ENCODE measurements at places on chromosomes 1 and 21. TPM values are rescaled to one million over a fixed set of nuclear protein-coding genes. Genes with fewer than 3 reads are reported as not detected.

SDF4 gene
- total RNA-seq, result 93.8 TPM

KIFAP3 gene
- 19.6 TPM for total RNA-seq

- H3K4me3 ChIP-seq, result no peak overlapping the region
- H3K27ac ChIP-seq, result no peak overlapping the region
- H3K36me3 ChIP-seq, result no peaks in the 10 kb centered on the region
- no peak for DNase-seq
- H3K4me1 ChIP-seq, result peaks cover 3% of the 10 kb centered on the region
These were observed 40.2 kb downstream of the ADAMTS1 start for GRCh38 chr21:26804895-26805609.

- peak overlapping the region; percentile 77 for H3K27ac ChIP-seq
- H3K36me3 ChIP-seq, result peaks cover 4% of the 10 kb centered on the region
- no peak for DNase-seq
These were observed 250.1 kb downstream of the KAZN start for GRCh38 chr1:14848625-14849024.

DNA sequence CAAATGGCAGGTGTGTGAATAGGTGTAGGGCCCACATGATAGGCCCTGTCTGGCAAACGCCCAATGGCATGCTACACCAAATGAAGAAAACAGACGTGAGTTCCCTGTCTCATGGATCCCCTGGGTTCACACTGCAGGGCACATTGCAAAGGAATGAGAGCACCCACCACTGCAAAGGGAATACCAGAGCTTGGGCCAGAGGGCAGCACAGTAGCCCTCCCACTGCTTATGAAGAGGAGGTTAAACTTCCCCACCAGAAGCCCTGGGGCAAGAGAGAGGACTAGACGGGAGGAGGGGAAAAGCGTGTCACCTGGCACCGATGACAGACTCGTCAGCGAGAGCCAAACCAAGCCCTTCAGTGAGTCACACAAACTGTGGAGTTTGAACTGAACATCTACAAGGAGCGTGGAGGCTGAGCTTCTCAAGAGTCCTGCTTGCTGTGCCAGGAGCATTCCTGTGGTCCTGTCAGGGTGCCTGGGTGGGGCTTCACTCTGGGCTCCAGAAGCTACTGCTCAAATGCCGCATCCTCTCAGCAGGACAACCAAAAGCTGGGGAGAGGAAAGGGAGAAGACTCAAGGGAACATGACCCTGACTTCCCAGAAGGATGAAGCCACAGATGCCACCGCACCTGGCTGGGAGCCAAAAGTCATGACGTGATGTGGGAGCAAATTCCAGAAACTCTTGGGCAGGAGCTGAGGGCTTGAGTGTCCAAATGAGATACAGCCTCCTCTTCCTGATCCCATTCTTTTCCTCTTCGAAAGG, 61.1 kb downstream of the TOMM20 start:
- no peak overlapping the region for H3K27ac ChIP-seq
- no peak overlapping the region for H3K4me3 ChIP-seq
- DNase-seq, result no peak
- H3K4me1 ChIP-seq, result peaks cover 26% of the 10 kb centered on the region
- no peaks in the 10 kb centered on the region for H3K27me3 ChIP-seq

GRCh38 chr21:36654796-36655325, 44.1 kb upstream of the SIM2 start:
- peaks cover 2% of the 10 kb centered on the region for H3K36me3 ChIP-seq
- no peak for DNase-seq
- no peak overlapping the region for H3K27ac ChIP-seq
- H3K4me3 ChIP-seq, result no peak overlapping the region

IGSF3 gene
- total RNA-seq, result 27.2 TPM

DNA sequence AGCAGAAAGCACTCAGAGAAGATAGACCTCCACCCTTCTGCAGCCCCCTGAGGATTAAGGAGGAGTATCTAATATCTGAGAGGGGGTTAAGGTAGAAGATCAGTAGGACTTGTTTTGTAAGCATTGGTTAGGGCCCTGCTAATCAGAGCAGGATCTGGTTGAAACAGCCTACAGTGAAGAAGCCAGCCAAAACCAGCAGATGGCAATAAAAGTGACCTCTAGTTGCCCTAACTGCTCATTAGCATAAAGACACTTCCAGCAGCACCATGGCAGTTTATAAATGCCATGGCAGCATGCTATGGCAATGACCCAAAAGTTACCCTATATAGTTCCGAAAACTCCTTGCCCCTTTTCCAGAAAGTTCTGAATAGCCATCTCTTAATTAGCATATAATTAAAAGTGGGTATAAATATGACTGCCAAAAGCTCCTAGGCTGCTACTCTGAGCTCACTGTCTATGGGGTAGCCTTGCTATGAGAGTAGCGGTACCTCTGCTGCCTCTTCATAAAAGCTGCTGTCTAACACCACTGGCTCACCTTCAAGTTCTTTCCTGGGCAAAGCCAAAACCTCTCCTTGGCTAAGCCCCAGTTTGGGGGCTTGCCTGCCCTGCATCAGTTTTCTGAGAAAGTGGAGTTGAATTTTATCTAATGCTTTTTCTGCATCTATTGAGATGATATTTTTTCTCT, 254.2 kb downstream of the PAPPA2 start:
- H3K27me3 ChIP-seq, result no peaks in the 10 kb centered on the region
- H3K4me1 ChIP-seq, result no peaks in the 10 kb centered on the region
- no peak overlapping the region for H3K4me3 ChIP-seq
- H3K27ac ChIP-seq, result no peak overlapping the region

NOS1AP gene
- total RNA-seq, result 7.0 TPM

SGIP1 gene
- total RNA-seq, result 5.3 TPM

GRCh38 chr1:33867684-33868083, 3.8 kb downstream of the HMGB4 start:
- peaks cover 8% of the 10 kb centered on the region for H3K4me1 ChIP-seq
- DNase-seq, result no peak
- no peak overlapping the region for H3K27ac ChIP-seq
- H3K27me3 ChIP-seq, result no peaks in the 10 kb centered on the region

DNA sequence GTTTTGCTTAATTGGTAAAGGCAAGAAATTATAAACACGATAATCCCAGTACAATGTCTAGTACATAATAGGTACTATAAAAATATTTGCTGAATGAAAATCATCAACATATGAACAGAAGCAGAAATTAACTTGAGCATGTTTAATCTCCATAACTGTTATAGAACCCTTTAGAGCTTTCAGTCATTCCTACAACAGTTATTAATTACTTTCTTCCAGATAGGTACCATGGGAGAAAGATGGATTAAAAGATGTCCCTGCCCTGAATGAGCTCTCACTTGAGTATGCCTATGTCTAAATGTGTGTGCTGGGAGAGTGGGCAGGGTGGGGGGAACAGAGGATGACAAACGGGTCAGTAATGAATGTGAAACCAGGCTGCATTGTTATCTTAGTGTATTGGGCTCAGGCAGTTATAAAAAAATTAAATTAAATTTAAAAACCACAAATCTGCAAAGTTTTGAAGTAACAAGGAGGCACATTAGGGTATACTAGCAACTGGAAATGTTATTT, 2.4 kb downstream of the EPS15 start:
- H3K4me3 ChIP-seq, result peak overlapping the region; percentile 68
- H3K4me1 ChIP-seq, result peaks cover 23% of the 10 kb centered on the region
- H3K36me3 ChIP-seq, result no peaks in the 10 kb centered on the region
- H3K27ac ChIP-seq, result no peak overlapping the region
- DNase-seq, result no peak

GRCh38 chr21:44949161-44949778, 9.4 kb downstream of the SLX9 start:
- no peak overlapping the region for H3K27ac ChIP-seq
- no peak for DNase-seq
- no peak overlapping the region for H3K4me3 ChIP-seq
- H3K36me3 ChIP-seq, result no peaks in the 10 kb centered on the region
- no peaks in the 10 kb centered on the region for H3K27me3 ChIP-seq

DNA sequence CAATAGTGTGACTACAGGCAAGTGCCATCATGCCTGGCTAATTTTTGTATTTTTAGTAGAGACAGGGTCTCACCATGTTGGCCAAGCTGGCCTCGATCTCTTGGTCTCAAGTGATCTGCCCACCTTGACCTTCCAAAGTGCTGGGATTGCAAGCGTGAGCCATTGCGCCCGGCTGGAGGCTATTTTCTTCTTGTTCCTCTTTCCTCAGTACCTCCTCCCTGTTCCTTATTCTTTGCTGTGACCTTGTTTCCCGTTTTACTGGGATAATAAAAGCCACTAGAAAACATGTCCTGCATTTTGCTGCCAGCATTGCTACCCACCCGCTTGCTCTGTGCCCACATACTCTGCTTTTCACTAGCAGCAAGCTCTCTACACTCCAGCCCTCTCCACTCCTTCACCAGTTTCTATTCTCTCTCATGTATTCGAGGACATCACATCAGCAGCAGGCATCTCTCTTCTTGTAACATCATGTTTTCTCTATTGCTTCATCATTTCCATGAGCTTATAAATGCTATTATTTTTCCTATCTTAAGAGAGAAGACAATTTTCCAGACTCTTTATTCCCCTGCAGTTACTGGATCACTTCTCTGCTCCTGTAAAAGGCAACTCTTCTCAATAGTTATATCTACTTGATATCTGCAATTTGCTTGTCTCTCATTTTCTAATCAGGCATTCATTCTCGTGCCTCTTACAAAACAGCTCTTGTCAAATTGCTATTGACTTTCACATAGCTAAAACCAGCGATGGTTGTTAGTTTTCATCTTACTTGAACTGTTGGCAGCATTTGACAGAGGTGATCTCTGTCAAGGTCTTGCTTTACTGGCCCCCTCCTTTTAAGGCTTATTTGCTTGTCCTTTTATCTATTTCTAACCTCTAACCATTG, 34.5 kb upstream of the C21orf91 start:
- no peak overlapping the region for H3K4me3 ChIP-seq
- peaks cover 1% of the 10 kb centered on the region for H3K4me1 ChIP-seq
- H3K27ac ChIP-seq, result no peak overlapping the region
- H3K36me3 ChIP-seq, result no peaks in the 10 kb centered on the region

GRCh38 chr1:241645199-241645598, 5.0 kb upstream of the CHML start:
- peaks cover 6% of the 10 kb centered on the region for H3K4me1 ChIP-seq
- H3K4me3 ChIP-seq, result peak overlapping the region; percentile 44
- H3K36me3 ChIP-seq, result peaks cover 6% of the 10 kb centered on the region
- no peak for DNase-seq

DNA sequence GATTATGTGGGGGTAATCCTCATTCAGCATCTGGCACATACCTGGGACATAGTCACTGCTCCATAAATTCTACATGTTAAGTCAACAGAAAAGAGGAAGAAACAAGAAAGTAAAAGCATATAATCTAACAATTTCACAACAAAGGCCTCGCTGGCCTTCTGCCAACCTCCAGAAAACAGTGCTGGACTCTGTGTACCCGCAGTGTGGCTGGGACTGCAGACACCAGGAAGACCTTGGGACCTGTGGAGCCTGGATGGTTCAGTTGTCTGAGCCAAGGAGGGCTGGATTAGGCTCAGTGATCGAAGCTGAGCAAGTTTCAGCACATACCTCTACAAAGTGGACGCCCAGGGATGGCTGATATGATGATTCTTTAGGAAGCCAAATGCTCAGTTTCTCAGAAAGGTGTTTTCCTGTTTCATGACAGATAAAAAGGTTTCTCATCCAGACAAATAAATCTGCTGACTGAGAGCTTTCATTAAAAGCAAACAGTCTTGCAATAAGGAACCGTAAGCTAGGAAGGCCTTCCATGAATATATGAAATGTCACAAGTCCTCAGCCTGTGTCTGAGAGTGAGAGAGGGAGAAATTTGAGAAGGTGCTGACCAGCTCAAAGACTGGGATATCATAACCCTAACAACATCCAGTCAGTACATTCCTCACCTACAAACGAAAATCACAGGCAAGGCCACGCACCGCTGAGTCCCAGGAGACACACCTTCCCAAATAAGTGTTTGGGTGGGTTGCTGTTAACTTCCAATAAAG, 48.4 kb downstream of the CAPZB start:
- no peak overlapping the region for H3K27ac ChIP-seq
- H3K4me1 ChIP-seq, result peaks cover 31% of the 10 kb centered on the region
- H3K27me3 ChIP-seq, result no peaks in the 10 kb centered on the region

DNA sequence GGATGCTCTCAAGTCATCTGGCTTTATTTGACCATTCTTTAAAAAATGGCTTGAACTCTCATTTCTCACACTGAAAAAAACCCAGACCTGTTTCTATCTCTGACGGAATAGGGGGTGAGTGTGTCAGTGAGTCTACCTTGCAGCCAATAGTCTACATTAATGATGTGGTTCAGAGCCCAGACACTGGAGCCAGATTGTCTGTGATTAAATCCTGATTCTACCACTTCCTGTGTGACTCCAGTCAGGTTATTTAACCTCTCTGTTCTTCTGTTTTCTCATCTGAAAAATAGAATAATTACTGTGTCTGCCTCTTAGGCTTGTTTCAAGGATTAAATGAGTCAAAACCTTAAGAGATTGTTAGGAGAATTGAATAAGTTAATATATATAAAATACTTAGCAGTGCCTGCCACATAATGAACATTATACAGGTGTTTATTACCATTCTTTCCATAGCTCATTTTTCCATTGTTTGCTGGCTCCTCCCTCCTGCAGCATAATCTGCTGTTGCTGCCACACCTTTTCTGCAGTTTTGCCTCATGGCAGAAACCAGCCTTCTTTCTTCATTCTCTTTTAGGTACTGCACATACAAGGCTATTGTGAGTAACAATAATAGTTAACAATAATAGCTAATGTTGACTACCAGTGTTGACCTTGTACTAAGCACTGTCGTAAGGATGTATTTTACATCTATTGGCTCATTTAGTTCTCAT, 157.6 kb upstream of the IVNS1ABP start:
- DNase-seq, result no peak
- H3K4me1 ChIP-seq, result peaks cover 19% of the 10 kb centered on the region
- peaks cover 17% of the 10 kb centered on the region for H3K27me3 ChIP-seq
- H3K36me3 ChIP-seq, result no peaks in the 10 kb centered on the region
- H3K27ac ChIP-seq, result no peak overlapping the region

OR2T33 gene
- not detected for total RNA-seq

DNA sequence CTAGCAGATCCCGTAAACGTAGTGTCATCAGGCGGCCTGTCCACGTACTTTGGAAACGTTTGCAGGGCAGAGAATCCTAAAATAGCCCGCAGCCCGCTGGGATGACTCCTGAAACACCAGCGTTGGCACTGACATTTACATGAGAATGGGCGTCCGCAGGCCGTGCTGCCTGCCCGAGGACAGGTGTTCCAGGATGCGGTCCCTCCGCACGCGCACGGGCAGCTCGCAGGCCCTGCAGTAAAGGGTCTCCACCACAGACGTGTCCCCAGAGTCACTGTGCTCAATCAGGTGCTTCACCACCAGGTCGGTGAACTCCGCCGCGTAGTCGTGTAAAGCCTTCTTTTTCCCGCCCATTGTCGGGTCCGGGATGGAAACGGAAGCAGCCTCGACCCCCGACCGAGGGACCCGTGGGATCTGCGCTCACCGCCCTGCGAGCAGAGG, 5.8 kb upstream of the CCDC27 start:
- H3K27me3 ChIP-seq, result peaks cover 27% of the 10 kb centered on the region
- peak overlapping the region; percentile 89 for H3K4me3 ChIP-seq
- H3K36me3 ChIP-seq, result no peaks in the 10 kb centered on the region
- peaks cover 21% of the 10 kb centered on the region for H3K4me1 ChIP-seq
- no peak for DNase-seq

- no peak overlapping the region for H3K4me3 ChIP-seq
- H3K27me3 ChIP-seq, result no peaks in the 10 kb centered on the region
- H3K36me3 ChIP-seq, result no peaks in the 10 kb centered on the region
- no peaks in the 10 kb centered on the region for H3K4me1 ChIP-seq
- no peak overlapping the region for H3K27ac ChIP-seq
These were observed 487.1 kb downstream of the KCNT2 start for GRCh38 chr1:196121181-196121580.
